SK-MEL-5 (cell line): ENCODE measurements at places on chromosomes 13 and 19.

DNA sequence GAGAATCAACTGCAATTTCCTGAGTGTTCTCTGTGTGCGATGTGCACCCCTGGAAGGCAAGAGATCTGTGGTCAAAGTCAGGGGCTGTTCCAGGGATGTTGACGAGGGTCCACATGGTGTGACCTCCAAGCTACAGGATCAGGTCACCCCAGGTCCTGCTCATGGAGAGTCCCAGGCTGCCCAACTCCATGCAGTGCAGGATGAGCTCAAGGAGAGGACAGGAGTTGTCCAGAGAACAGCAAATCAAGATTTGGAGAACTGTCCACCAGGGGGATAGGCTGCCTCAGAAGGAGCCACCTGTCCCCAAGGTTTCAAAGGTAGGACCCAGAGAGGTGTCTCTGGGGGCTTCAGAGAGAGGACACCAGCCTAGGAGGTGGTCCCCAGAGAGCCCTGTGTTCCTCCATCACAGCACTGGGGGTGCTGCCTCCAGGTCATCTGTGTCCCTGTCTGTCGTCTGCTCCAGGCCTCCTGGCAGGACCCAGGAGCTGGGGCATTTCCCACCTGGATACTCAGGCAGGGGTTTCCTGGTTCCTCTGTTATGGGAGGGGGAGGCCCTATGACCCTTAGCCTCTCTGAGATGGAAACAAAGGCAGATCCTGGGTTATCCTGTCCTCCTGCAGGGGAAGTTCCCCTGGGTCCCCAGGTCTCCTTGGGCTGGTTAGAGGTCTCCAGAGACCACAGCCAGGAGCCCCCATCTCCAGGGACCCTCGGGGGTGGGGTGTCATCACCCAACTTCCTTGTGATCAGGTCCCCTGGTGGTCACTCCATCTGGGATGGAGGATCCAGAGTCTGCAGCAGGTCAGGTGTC, 2.1 kb upstream of the CEACAM7 start:
- no peak for DNase-seq

DNA sequence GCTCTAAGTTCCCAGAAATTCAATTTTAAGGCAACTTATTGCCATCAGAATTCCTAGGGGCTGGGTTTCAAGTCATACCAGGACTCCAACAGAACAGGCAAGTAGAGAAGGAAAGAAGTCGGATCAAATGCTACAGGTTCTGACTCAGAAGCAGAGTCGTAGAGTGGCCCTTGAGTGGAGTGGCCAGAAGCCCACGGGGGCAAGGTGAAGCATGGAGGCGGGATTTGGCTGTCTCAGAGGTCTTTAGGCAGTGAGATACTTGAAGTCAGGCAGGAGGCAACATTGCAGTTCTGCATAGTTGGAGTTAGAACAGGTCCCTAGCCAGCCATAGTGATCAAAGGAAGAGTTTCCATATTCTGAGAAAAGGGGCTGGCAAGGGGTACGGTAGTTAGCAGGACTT, 111.6 kb downstream of the NHLRC3 start:
- no peak for DNase-seq

- DNase-seq: no peak
These were observed 31.4 kb downstream of the PHF11 start for GRCh38 chr13:49527123-49527522.

- DNase-seq: no peak
These were observed 740 bp downstream of the ZNF555 start for GRCh38 chr19:2841855-2842574.

DNA sequence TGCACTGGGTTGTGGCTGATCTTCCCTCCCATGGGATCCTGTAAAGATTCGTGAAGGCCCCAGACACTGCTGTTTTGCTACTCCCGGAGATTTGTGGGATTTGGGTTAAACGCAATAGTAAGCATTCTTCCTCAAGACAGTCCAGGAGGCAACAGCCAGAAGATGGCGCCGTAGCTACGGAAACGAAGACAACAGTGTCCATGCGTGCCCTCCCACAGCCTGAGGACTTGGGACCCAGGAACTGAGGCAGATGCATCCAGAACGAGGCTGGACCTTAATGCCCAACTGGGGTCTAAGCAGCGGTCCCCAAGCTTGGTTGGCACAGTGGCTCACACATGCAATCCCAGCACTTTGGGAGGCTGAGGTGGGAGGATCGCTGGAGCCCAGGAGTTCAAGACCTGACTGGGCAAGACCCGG, 57.6 kb upstream of the ZNF507 start:
- DNase-seq: peak; percentile 85

DNA sequence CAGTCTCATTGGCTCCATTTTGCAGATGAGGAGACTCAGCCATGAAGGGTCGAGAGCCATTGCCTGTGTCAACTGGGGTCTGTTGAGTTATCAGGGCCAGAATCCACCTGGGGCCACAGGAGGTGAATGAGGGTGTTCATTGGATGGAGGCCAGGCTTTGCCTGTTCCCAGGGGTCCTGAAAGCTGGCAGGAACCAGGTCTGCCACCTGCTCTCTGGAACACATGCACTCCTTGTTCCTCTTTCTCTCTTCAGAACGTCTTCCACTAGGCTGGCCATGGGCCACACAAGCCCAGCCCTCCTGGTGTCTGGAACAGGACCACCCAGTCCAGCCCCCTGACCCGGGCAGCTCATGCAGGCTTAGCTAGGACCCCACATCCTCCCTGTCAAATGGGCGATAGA, 21.1 kb downstream of the PPP1R37 start:
- DNase-seq: no peak

DNA sequence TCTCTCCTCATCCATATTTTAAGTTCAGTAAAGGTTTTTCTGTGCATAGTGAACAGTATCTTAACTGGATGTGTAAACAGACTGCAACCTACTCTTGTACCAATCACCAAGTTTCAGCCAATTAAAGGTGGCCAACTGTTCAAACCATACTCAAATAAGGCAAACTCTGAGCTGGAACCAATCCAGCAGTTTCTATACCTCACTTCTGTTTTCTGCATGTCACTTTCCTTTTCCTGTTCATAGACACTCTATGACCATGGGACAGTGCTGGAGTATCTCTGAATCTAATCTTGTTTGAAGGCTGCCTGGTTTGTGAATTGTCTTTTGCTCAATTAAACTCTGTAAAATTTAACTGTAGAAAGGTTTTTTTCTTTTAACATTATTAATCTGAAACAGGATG, 470.3 kb upstream of the SLITRK6 start:
- no peak for DNase-seq

GRCh38 chr19:56838024-56838908, 2.3 kb downstream of the PEG3 start:
- peak; percentile 2 for DNase-seq

- DNase-seq: no peak
These were observed 10.4 kb upstream of the GIPR start for GRCh38 chr19:45657520-45658167.

DNA sequence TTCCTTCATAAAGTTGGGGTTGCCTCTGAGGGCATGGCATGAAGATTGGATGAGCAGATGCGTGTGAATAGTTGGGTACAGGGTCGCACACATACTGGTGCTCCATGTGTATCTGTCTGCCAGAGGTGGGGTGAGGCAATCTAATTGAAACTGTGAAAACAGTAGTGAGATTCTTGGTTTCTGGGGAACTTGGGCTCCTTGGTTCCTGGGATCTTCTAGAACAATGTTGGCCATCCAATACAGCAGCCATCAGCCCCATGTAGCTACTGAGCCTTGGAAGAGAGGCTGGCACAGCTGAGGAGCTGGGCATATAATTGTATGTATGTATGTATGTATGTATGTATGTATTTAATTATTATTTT, 616 bp downstream of the FCHO1 start:
- DNase-seq: no peak

- DNase-seq: peak; percentile 57
These were observed 697 bp upstream of the DGKH start for GRCh38 chr13:42047561-42048341.

- DNase-seq: no peak
These were observed 381.5 kb downstream of the UQCRFS1 start for GRCh38 chr19:28831462-28831861.

GRCh38 chr13:100842136-100842535, 167.5 kb upstream of the TMTC4 start:
- DNase-seq: no peak

GRCh38 chr19:16115301-16116039, 3.8 kb downstream of the RAB8A start:
- no peak for DNase-seq

DNA sequence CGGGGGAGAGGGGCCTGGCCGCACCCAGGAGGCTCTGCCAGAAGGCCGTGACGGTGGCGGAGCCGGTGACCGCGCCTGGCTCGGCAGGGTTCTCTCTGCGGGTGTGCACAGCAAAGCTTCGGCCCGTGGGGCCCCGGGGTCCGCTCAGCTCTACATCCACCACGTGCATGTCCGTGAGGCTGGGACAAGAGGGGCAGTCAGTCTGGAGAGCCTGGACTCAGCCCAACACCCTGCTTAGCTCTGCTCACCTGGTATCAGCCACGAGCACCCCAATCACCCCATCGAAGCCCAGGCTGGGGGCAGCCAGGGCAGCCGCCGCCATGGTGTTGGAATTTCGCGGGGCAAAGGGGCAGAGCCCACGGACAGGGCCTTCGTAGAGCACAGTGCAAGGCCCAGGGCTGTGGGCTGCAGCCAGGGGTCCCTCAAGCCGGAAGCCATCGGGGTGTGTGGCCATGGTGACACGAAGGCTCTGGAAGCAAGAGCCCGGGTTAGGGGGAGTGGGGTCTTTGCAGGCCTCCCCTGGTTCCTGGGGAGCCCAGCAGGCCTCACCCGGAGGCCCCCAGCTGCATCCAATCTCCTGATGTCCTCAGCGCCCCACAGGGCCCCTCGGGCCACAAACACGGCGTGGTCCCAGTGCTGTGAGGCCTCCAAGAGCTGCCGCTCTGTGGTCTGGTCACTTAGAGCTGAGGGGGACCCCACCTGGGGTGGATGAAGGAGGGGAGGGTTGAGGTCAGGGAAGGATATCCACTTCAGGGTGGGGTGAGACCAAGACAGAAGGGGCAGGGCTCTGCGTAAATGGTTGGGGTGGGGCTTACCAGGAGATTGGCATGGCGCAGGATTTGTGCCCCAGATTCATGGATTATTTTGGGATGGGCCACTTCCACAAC, 1.4 kb downstream of the ASPDH start:
- DNase-seq: no peak

DNA sequence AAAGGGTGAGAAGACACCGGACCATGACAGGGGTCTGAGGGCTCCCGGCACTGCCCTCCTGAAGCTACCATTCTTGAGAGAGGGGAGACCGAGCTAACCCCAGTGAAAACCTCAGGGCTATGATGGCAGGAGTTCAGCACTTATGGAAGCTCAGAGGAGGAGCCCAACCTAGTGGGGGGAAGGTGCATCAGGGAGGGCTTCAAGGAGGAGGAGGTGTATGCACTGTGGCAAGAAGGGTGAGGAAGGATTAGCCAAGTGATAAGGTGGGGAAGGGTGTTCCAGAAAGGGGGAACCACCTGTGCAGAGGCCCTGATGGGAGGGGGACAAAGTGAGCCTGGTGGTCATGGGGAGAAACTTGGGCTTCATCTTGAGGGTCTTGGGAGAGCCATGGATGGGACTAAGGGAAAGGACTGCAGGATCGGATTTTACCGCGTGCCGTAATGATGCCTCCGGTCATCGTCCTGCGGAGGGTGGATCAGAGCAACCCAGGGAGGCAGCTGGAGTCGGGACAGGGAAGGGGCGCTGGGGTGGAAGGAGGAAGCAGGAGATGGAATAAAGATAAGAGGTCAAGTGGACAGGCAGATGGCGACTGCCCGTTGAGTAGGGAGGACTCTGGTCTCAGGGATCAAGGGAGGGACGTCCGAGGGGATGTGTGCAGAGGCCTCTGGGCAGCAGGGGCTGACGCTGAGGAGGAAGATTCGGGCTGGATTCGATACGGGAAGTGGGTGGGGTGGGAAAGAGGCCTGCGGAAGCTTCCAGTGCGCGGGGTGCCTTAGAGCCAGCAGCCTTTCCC, 13.3 kb upstream of the PSMD8 start:
- DNase-seq: no peak

- DNase-seq: no peak
These were observed 18.3 kb upstream of the TEX29 start for GRCh38 chr13:111302045-111302726.

DNA sequence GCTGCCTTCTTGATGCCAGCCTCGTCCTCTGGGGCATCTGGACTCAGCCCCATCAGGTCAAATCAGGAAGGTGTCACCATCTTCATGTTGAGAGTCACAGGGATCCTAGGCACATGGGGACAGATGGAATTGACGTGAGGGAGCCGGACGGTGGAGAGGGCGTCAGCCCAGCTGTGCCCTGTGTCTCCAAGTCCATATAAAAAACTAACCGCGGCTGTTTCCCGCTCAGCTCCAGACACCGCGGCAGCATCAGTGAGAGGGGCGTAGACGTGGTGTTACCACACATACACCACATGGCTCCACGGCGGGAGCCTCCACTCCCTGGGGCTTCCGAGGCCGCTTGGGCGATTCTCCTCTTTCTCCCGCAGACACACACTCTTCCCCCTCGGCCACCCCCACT, 5.6 kb upstream of the PRR36 start:
- DNase-seq: no peak

GRCh38 chr19:49786376-49786820, 19.6 kb downstream of the AP2A1 start:
- DNase-seq: no peak

GRCh38 chr19:4338441-4339355, at the start of gene STAP2:
Gene STAP2, minus strand, starts transcription at chr19:4338827. Its CDS starts 74 bp downstream, at chr19:4338753.
- peak; percentile 14 for DNase-seq

DNA sequence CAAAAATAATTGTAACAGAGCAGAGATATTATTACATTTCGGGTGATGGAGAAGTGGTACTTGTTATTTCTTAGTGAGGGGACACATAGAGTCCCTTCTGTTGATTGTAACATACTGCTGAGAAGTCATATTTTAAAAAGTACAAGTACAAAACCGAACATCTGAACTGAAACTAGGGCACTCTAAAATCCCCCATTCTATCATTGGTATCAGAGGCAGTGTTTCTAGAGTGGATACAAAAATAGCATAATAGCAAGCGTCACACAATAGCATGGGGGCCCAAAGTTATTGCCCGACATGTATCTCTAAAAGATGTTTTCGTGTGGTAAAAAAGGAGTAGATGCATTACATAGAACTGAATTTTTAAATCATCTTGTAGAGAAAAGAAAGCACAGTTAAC, 502.1 kb upstream of the SLC10A2 start:
- DNase-seq: no peak

DNA sequence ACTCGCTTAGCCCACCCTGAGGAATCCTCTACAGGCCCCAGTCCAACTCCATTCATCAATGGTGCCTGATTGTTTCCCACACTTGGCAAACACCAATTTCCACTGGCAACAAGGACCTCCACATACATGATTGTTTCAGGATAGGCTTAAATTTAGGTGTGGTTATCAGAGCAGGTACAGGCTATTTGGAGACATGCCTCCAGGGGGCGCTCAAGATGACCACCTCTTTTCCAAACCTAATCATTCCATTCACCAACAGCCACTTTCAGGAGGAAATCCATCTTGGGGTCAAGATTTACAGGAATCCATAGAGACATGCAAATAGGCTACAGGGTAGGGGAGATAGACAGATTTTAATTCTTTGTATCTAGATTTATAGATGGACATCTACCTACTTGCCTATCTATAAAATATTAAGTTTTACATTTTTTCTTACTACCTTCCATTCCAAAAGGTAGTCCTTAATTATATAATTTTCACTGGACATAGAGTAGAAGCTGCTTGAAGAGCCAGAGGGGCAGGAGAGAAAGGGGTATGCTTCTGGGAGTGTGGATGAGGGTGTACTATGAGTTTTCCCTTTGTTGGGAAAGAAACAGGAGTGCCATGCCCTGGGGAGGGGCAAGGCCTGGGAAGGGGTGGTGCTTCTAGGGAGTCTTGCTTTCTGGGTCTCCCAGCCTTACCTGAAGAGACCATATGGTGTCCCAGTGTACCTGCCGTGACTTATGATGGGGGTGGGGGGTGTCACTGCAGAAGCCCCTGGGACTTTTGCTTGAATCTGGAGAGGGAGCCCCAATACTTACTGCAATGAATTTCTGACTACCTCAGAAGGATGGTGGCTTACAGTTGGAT, 14.1 kb upstream of the PCDH8 start:
- peak; percentile 65 for DNase-seq
